ENCODE measurements at places on chromosomes 11 and 22. TPM values are rescaled to one million over a fixed set of nuclear protein-coding genes. Genes with fewer than 3 reads are reported as not detected.

Gene NXPE4
- not detected for total RNA-seq

GRCh38 chr11:99422581-99423427 is 402.1 kb downstream of the CNTN5 start:
- no peak for DNase-seq

DNA sequence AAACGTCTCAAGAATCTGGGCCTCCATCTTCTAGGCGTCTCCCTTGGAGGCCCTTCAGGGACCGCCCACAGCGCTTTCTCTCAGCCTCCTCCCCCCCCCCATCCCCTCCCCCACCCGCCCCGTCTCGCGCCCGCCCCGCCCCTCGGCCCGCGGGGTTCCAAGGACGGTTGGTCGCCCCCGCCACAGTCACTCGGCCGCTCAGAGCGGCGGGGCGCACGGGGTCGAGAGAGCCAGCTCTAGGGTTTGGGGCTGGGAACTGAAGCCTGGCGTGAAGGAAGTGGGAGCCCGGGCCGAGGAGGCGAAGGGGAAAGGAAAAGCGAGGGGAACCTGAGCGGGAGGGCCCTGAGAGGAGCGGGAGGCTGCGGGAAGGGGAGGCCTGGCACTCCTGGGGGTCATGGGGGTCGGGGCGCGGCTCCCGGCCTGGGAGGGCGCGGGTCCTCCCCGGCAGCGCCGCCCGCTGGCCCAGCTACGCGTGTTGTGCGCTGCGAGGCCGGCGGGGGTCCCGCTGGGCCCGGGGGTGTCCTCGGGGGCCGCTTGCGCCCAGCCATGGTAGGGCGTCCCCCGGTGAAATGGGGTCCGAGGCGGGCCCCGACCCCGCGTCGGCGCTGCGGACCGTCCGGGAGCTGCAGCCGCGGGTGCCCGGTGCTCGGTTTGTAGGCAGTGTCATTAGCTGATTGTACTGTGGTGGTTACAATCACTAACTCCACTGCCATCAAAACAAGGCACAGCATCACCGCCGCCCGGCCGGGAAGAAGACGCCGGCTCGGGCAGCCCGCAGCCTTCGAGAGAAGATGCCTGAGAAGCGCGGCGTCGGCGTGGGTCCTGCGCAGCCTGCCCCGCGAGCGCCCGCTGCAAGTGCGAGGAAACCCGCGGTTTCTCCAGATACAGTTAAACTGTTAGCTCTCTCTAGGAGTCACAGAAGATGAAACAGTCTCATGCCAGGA is at the start of gene BTG4:
Gene BTG4, minus strand, starts transcription at position 91 of the 944 bp plus-strand sequence. CDS start 13,610 bp downstream, outside the sequence.
- peak; percentile 24 for DNase-seq

Gene CD248
- 18.6 TPM for total RNA-seq

Gene ZNF215
- total RNA-seq = not detected

Gene PEX16
- 17.1 TPM for total RNA-seq
